ENCODE measurements at places on chromosomes 4 and X. TPM values are rescaled to one million over a fixed set of nuclear protein-coding genes. Genes with fewer than 3 reads are reported as not detected.

DNA sequence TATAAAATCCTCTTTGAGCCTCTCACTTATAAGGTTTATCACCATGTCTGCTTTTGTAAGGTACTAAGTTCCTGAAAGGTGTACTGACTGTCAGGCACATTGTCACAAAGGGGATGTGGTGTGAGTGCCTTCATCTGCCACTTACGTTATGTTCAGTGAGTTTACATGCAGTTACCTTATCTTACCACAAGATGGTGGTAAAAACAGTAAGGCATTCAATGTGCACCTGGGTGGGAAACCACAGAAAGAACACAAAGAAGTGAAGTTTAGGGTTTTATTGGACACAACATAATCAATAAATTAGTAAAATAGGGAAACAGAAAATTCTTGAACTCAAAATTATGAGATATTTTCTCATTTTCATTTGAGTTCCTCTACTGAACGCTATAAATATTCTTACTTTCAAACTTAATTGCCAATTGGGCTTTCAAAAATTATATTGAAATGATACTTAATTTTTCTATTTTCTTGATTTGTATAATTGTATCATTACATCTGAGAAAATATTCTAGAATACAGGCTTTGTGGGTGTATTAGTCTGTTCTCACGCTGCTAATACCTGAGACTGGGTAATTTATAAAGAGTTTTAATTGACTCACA, 650.8 kb downstream of the PCDH7 start:
- DNase-seq, result no peak

CDKL5 gene
- 4.0 TPM for polyA plus RNA-seq

LRIT3 gene
- polyA plus RNA-seq, result 0.20 TPM

SRPX gene
- polyA plus RNA-seq, result 26.6 TPM

DNA sequence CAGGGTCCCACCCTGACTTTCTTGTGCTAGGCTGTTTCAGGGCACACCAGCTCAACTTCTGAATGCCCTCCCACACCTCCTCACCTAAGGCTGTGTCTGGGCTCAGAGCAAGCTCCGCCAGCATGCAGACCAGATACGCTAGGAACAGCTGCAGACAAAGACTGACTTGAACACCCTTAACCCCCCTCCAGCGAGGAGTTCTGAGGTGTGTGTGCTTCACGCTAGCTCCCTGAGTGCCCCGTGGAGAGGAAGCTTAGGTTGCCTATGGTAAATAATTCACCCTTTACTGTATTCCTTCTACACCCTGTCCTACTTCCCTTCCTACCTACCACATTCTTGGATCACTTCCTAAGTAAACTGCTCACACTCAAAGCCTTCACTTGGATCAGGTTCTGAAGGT, 115.0 kb downstream of the VCX3B start:
- DNase-seq, result no peak

CHIC1 gene
- 8.1 TPM for polyA plus RNA-seq

ODAPH gene
- 0.25 TPM for polyA plus RNA-seq

GRID2 gene
- polyA plus RNA-seq, result 0.16 TPM

WFS1 gene
- 18.5 TPM for polyA plus RNA-seq

GRCh38 chr4:1933700-1934099, 62.5 kb downstream of the NSD2 start:
- no peak for DNase-seq

DNA sequence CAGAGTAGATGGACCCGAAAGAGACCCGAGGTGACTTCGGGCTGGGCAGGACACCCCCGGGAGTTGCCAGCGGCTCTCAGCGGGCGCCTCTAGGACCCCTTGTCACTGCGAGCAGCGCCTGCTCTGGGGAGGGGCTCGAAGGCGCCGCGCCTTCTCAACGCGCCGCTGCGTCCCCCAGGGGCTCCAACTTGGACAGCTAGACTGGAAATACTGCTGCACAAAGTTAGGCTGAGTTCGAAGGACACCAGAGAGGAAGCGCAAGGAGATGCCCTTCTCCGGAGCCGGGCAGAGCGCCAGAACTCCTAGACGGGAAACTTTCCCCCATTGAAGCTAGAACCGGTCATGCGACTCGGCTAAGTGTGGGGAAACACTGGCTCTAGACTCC, 493 bp upstream of the KCNIP4 start:
- DNase-seq, result no peak

DNA sequence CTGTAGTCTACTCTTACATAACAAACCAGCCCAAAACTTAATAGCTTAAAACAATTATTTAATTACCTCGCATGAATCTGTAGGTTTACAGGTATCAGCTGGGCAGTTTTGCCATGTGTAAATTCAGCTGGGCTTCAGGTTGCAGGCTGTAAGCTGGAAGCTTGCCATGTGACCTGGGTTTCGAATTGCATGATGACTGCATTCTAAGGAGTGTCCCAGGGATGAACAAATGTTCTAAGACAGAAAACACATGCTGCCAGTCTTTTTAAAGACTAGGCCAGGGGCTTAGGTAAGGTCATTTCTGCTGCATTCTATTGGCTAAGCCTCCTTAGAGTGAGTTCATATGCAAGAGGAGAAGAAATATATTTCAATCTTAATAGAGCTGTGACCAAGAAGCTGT, 44.8 kb downstream of the GRIA2 start:
- DNase-seq, result no peak

- DNase-seq, result no peak
These were observed 14.1 kb downstream of the XIAP start for GRCh38 chrX:123873956-123874355.

DNA sequence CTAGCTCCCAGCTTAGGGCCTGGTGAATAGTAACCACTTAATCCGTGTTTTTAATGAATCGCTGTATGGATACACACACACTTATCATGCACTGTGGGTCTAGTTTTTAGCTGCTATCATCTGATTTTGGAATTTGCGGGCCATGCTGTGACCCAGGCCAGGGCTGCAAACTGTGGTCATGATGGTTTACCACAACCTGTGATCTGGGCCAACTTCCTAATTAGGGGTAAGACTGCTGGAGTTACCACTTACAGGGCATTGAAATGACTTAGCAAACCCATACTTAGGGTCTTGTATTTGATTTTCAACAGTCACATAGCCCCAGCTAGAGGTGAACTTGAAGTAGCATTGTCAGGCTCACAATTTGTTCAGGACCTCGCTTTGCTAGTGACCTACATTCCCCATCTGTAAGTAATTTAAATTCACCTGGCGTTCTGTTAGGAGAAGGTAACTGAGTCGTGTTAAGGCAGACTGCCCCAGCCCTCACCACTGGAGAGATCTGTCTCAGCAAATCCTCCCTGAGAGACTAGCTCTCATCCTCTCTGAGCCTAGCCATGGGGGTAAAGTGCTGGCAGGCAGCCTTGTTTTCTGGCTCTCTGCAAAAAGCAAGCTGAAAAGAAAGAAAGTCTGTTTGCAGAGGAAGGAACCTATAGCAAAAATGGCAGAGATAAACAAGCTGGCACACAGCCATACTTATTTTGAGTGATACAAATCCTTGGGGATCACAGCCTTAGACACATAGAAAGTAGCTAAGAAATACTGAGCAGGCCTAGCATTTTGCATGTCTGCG, 33.8 kb upstream of the EGFL6 start:
- no peak for DNase-seq

- DNase-seq, result no peak
These were observed 3.2 kb upstream of the UXT start for GRCh38 chrX:47662144-47662657.

NUDT10 gene
- polyA plus RNA-seq, result 0.87 TPM

Data from forelimb muscle (tissue), 1 donor.